Brain (organoid and tissue), 16 donors: ENCODE measurements at places on chromosomes 5 and 9.
A peak's percentile ranks its signal among the peaks of the same experiment; 100 is the strongest.

DNA sequence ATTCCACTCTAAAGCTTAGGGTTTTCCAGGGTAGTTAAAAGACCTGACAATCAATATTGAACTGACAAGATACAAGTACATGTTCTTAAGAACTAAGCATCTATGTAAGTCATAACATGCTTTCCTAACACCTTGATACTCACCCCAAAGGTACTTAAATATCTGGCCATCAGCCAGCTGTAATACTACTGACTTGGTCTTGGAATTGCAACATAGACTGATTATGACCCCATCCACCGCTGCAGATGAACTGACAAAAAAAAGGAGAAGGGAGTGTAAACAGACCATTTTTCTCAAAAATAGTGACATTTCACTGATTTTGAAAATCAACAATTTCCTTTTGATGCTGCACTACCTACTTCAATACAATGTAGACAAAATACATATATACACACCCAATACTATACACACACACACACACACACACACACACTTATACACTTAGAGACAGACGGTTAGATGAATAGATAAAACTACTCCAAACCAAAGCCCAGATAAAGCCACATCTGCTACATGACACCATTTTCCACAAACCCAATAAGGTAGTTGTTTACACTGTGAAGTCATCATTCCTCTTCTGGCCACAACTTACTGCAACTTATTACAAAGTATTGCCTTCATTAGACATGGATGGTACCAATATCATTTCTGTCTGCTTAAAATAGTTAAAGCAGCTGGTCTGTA, 30.4 kb downstream of the ELP1 start:
- DNase-seq = no peak

- DNase-seq = no peak
Observed at GRCh38 chr9:88418715-88419540, 30.7 kb downstream of the SPIN1 start.

DNA sequence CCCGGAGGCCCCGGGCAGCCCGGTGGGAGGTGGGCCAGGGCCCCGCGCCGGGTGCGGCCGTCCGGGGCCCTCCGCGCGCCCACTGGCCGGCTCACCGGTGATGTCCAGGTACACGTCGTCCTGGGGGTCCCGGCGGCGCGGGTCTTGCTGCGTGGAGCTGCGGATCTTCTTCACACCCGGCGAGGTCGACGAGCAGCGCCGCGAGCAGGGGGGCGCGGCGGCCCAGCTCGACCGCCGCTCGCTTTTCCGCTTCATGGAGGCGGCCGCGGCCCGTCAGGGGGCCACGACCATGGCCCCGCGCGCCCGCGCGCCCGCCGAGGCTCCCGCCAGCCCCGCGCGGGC, 548 bp downstream of the CDC14B start:
- no peak for DNase-seq

GRCh38 chr5:16671208-16671607, 54.4 kb upstream of the RETREG1 start:
- DNase-seq = no peak

- DNase-seq = no peak
Observed at GRCh38 chr5:179122411-179123108, 62.4 kb downstream of the ZNF354C start.

GRCh38 chr5:83253720-83254119, 176.4 kb downstream of the XRCC4 start:
- peak; percentile 67 for DNase-seq

DNA sequence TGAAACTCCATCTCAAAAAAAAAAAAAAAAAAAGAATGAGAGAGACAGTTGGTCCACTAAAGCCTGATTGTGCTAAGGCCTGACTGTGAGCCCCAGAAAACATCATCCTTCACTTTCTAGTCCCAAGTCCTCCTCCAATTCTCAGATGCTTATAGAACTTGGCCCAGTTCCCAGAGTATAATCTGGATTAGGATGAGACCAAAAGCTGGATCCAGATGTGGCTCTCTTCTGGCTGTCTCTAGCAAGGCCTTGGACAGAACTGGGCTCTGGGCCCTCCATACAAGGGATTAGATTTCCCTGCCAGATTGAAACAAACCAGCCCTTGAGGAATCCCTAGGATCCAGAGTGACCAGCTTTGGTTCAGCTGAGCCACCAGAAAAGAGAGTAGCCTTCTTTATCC, 98.4 kb upstream of the ZNF366 start:
- DNase-seq = no peak

- no peak for DNase-seq
Observed at GRCh38 chr5:13566871-13567339, 377.6 kb downstream of the DNAH5 start.

DNA sequence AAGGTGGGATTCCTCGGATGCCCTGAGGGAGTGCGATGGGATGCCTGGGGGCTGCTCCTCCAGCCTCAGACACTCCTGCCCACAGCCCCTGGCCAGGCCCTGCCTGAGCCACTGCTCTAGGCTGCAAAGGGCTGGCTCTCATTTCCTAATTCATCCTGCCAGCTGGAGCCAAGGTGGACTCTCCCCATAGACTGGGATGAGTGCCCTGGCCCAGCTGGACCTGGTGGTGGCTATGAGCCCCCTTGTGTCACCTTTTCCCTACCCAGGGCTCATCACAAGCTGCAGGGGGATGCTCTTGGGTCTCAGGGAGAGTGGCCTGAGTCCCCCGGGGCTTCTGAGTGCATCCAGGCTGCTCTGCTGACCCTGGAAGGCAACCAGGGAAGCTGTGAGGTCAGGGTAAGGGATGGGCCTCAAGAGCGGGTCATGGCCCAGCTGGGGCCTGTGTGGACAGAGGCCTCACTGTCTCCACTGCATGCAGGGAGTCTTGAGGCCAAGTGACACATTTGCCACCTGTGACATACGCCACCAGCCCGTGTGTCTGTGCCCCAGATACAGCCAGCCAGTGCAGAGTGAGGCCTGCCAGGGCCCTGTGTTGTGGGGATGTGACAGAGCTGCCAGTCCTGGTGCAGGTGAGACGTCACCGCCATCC, 102.7 kb upstream of the IER5L start:
- DNase-seq = no peak

DNA sequence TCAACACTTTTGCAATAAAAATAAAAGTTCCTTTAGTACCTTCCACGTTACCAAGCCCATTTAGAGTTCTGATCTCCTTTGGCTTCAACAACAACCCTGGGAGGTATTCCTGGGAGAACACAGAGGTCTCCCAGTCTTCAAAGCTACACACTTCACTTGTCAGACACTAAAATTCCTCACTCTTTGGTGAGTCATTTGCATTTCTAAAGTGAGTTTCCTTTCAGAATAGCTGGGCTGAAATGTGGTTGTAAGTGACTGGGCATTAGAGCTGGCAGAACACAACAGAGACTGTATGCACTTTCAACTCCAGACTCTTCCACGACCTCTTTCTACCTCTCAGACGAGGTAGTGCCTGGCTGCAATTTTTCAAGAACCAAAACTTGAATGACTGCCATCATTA, 11.5 kb upstream of the F2RL1 start:
- peak; percentile 47 for DNase-seq

GRCh38 chr5:159581502-159582249, 251.4 kb upstream of the IL12B start:
- peak; percentile 46 for DNase-seq

DNA sequence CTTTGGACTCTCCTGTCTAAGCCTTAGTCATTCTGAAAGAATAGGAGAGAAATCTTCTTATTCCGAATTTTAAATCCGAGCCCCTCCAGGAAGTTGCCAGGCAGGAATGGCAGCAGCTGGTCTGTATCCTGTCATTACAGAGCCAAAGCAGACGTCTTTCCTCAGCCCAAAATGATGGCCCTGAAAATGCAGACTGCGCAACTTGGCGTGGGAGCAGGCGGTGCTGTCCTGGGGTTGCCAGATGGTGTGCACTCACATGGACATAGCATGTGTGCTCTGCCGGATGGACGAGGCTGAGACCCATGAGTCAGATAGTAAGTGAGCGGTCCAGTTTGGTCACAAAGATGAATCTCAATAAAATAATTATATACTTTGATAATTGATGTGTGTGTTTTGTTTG, 410.4 kb downstream of the KCTD16 start:
- DNase-seq = no peak

- DNase-seq = no peak
Observed at GRCh38 chr5:162174358-162174974, 106.9 kb downstream of the GABRG2 start.

- no peak for DNase-seq
Observed at GRCh38 chr5:103780794-103781193, 218.2 kb upstream of the NUDT12 start.

DNA sequence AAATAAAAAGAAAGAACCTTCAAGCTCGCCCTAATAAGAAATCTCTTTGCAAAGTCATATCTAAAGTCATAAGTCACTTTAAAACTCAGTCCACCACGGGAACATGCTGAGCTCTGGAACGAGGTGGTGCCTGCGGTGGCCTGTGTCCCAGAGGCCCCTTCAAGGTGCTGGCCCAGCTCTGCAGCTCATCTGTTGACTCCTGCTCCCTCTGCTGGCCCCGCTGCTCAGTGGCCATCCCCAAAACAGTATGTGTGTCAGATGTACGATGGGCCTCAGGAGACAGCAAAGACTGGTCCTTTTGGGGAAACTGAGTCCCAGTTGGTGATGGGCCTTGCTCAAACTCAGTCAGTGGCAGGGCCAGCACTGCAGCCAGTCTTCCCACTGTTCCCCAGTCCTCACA, 22.8 kb upstream of the FOXB2 start:
- peak; percentile 27 for DNase-seq

DNA sequence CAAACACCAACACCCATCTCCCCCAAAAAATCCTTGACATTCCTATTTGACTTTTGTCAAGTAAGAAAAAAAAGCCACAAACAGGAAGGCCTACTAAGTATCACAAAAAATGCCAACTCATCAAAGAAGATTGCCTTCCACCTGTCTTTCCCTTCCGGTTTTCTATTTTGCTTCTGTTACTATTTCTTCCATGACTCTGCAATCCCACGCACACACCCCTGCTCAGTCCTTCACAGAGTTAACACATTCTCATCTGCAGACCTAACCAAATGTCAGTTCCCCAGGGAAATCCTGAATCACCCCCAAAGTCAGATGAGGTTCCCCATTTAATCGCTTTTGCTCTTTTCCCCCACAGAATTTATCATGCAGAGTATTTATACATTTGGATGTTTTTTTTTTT, 15.1 kb downstream of the LPAR1 start:
- DNase-seq = no peak

DNA sequence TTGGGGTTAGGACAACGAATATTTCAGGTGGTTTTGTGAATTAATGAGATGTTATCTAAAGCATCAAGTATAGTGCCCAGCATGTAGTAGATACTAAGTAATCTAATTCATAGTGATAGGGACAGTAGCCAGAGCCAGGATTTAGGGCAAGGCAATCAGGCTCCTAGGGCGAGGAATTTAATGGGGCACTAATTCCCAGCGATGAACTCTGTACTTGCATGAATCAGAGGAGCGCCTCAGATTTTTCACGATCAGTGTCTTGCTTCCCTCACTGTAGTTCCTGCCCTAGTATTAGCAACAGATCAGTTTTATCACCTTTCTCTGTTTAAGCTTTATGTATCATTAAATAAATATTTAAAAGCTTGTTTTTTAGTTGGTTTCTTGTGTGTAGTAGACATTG, 3.1 kb downstream of the AGGF1 start:
- DNase-seq = no peak

- no peak for DNase-seq
Observed at GRCh38 chr5:127216898-127217675, 73.5 kb upstream of the MEGF10 start.

DNA sequence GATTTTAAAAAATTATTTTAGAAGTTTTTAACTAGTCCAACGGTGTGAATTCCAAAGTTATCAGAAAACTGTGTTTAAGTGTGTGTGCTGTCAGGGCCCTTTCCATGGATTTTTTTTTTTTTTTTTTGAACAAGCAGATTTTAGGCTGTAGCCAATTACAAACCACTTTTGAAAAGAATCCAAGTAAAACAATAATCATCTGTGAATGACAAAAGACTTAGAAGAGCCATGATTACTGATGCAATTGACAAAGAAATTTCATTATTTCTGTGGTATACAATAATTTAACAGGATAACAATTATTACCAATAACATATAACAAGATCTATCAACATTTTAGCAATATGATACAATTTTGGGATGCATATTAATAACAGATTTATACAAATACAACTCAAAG, 16.2 kb upstream of the PAIP1 start:
- peak; percentile 4 for DNase-seq

DNA sequence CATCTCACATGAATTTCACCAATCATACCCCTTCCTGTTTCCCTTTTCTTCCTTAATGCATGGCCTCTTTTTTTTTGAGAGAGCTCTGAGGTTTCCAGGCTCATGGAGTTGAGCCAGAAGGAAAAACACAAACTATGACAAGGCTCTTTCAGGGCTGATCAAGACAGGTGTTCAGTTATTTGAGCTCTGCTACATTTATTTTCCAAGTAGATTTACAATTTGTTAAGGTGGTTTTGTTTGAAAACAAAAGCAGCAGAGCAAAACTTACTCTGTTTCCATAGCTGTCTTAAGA, 62.4 kb upstream of the IL7R start:
- no peak for DNase-seq
